Left ventricle myocardium superior (tissue), 1 donor: ENCODE measurements at places on chromosomes 16 and 17.

DNA sequence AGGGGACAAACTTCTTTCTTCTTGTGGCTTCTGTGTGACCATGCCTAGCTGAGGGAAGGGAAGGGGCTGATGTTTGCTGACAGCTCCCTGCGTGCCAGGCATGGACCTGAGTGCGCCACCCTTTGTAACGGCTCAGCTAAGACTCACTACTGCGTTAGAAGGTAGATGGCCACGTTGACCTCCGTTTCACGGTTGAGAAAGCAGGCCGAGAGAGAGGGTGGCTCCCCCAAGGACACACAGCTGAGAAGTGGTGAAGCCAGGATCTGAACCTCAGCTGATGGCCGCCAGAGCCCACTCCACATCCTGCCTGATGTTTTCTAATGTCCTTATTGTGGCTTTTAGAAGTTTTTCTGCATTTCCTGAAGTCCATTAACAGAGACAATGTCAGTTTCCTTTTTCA lies 45.1 kb downstream of the RGS9 start:
- DNase-seq, result no peak

GRCh38 chr16:9300252-9300651 lies 208.8 kb downstream of the HAPSTR1 start:
- no peak for DNase-seq

GRCh38 chr17:37553401-37553966 lies 55.7 kb downstream of the SYNRG start:
- no peak for DNase-seq

GRCh38 chr17:13638855-13639458 lies 37.2 kb upstream of the HS3ST3A1 start:
- DNase-seq, result no peak

- no peak for DNase-seq
Observed at GRCh38 chr16:31107465-31107867, 720 bp upstream of the BCKDK start.

DNA sequence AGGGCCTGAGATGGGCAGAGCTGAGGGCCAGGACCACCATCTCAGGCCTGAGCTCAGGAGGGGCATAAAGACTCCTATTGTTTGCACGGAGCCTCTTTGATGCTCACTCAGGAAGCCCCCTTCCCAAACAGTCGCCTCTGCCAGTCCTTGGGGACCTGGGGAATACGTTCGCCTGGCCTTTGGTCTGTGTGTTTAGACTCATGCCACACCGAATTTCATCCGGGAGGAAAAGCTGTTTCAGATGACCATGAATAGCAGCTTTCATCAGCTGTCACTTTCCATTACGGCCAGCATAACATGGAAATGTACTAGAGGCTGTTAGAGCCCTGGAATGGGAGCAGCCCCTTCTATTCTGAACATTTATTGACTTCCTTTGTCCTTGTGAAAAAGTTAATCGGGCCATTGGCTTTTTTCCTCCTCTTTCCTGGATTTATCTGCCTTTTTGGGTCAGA lies 139.0 kb downstream of the HS3ST3A1 start:
- no peak for DNase-seq

DNA sequence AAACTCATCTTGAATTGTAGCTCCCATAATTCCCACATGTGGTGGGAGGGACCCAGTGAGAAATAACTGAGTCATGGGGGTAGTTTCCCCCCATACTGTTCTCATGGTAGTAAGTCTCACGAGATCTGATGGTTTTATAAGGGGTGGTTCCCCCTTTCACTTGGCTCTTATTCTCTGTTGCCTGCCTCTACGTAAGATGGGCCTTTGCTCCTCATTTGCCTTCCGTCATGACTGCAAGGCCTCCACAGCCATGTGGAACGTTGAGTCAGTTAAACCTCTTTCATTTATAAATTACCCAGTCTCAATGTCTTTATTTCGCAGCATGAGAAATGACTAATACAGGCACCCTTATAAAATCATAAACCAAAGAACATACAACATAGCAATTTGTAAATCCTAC lies 79.0 kb downstream of the XYLT1 start:
- no peak for DNase-seq

- DNase-seq, result no peak
Observed at GRCh38 chr16:24849641-24850040, 3.9 kb downstream of the SLC5A11 start.

DNA sequence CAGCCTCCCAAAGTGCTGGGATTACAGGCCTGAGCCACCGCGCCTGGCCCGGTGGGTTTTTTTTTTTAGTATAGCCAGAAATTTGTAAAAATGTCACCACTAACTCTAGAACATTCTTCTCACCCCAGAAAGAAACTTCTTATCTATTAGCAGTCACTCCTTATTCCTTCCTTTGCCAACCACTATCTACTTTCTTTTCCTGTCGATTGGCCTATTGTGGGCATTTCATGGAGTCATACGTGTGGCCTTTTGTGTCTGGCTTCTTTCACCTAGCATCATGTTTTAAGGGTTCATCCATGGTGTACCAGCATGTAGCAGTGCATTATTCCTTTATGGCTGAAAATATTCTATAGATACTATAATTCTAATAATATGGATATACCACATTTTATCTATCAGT lies 3.6 kb downstream of the CYB5D2 start:
- DNase-seq, result no peak

- DNase-seq, result no peak
Observed at GRCh38 chr17:44759086-44759915, 513 bp downstream of the ADAM11 start.

DNA sequence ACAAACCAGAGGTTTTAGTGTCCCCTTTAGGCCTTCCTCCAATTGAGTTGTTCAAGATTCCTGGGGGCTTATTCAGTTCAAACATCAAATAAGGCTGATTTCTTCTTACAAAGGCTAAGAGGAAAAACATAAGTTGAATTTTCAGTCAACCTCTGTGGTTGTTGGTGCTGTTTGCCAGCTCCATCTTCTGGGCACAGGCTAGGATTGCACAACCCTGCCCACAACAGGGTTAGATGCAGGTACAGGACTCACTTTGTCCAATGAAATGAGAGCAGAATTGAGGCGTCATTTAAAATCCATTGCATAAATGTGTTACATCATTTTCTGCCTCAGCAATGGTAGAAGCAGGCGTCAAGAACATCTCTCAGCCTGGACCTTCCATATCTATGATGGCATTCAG lies 173.3 kb downstream of the PMP22 start:
- no peak for DNase-seq

GRCh38 chr16:2432286-2432685 lies 3.0 kb downstream of the CCNF start:
- no peak for DNase-seq

DNA sequence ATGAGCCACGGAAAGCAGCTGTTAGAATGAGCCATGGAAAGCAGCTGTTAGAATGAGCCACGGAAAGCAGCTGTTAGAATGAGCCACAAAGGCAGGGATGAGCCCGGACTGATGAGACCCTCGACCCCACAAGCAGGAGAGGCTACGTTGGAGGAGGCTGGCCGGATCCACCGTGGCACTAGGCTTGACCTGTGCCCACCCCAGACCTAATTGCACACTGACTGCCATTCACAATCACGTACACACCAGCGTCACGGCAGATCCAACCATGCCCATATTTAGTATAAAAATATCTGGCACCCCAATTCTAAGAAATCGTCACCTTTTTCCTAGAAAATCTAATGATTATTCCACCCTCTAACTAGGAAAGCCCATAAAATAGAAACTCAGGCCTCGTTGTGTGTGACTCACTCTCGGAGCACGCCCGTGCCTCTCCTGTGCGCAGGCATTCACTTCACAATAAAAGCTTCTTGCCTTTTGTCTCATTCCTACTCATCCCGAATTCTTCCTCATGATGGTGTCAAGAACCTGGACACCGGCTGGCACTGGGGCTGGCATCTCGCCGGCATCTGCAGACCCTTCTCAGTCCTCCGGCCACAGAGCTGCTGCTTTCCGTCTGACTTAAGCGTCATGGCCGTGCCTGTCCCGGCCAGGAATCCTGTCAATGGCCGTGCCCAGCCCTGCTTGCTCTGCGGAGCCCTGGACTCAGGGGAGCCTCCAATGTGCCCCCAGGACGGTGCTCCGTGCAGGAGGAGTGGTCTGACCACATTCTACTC lies 5.5 kb upstream of the SECTM1 start:
- DNase-seq, result peak; percentile 41

- no peak for DNase-seq
Observed at GRCh38 chr16:35736546-35736945, 2277.1 kb downstream of the TP53TG3F start.

DNA sequence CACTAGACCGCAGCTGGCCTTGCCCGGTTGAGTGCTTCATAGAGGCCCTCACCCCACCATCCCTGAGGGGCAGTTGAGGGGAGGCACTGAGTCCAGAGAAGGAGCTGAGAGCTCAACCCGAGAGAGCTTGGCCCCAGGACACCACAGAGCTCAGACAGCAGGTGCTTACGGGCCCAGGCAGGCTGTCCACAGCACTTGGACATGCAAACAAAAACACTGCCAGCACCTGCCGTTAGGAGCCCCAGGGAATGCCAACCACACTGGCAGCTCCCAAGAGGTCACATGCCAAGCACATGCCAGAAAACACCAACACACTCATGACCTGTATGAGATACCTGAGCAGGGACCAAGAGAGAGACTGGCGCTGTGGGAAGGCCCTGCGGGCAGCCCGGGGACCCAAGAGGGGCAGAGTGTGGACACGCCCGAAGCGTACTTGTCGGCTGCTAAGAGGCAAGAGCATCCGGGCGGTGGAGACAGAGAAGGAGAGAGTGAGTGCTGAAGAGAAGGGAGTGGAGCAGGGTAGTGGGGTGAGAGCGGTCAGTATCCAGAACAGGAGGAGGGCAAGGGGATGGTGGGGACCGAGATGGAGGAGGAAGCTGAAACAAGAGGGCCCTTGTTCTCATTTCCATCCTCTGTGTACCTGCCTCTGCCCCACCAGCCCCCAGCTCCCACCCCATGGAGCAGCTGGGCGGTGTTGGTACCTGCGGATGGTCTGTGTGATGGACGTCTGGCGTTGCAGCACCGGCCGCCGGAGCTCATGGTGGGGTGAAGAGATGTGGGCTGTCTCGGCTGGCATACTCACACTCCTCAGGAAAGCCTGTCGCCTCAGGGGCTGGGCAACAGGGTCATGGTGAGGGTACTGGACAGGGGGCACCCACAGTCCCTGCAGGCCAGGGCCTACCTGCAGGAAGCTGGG lies 8.2 kb downstream of the RHBDF1 start:
- peak; percentile 31 for DNase-seq

GRCh38 chr17:80807882-80808281 lies 183.8 kb upstream of the CHMP6 start:
- DNase-seq, result no peak

DNA sequence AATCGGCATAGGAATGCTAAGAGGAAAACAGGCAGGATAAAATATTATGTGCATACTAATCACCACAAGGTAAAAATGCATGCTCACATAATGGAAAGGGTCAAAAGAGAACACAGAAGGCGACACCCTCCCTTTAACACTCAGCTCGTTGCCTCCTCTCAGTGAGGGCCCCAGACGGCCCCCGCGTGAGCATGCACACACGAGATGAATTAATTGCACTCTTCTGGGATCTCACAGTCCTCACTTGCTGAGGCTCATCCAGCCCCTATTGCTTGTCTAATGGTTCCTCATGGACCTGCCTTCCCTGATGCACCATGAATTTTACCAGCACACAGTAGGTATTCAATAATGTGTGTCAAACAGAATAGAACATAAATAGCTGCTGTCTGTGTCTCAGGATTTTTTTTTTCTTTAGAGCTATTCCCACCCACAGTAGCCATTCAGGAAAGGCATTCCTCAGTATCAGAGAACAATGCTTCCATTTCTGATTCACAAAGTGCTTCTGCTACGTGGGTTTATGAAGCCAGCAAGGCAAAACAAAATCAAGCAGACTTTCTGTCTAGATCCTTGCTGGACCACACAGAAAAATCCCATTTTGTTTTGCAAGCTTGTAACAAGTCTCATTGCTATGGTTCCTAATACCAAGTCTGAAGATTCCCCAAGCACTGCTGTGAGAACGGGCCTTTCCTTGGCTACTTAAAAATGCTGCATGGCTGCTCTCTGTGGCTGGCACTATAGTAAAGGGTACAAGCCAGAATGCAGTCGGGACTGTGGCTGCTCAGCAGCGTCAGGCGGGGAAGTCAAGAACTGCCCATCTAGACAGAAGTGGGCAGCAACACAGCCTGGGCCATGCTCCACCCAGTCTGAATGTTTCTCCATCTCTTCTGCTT lies 43.6 kb downstream of the TOM1L2 start:
- DNase-seq, result no peak

- no peak for DNase-seq
Observed at GRCh38 chr17:3738562-3739295, 15.0 kb downstream of the HASPIN start.

GRCh38 chr17:19717411-19717908 lies 1.1 kb upstream of the SLC47A2 start:
- no peak for DNase-seq

DNA sequence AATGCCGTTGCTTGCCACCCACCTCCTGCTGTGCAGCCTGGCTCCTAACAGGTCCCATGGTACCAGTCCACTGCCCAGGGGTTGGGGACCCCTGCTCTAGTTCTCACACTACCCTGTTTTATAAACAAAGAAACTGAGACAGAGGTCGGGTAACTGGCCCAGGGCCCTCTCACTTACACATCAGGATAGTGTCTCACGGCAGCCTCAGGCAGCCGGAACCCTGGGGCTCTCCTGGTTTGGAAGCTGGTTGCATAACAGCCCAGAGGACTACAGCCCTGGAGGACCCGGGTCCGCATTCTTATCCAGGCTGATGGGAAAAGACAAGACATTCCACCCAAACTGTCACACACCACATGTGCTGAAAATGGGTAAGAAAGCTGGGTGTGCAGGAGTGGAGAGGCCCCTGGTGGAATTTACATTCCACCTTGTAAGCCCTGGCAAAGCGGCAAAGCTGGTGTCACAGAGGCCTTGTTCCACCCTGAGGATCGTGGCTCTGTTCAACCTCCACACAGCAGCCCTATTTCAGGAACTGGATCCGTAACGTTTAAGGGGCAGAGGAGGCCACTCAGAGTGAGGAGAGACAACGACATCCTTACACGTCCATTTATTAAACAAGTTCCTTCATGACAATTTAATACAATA lies 9.8 kb downstream of the CMTM3 start:
- DNase-seq, result no peak

- peak; percentile 44 for DNase-seq
Observed at GRCh38 chr16:84726669-84727467, 27.1 kb downstream of the USP10 start.

- no peak for DNase-seq
Observed at GRCh38 chr16:23229714-23230113, 47.2 kb downstream of the SCNN1G start.

DNA sequence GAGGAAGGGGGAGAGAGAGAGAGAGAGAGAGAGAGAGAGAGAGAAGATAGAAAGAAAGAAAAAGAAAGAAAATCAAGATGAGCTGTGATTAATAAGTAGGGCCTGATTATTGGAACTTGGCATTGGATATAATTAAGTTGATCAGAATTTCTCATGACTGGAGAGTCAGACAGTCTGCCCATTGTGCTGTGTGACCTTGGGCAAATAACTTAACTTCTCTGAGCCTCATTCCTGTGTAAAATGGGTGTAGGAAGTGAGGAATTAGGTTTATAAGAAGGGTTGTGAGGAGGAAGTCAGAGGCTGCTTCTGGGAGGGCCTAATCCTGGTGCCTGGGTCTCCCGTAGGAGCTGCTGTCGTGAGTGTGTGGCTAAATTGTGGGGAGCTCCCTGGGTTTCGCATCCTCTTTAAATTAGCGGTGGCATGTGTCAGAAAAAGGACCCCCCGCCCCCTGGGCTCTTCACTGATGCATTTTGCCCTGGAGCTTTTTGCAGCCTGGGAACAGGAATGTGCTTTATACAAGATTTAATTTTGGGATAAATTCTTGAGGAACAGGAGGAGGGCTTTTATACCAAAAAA lies 76.0 kb downstream of the CMIP start:
- DNase-seq, result no peak

GRCh38 chr17:15981646-15982580 lies 17.6 kb downstream of the ZSWIM7 start:
- no peak for DNase-seq

- DNase-seq, result no peak
Observed at GRCh38 chr16:10740845-10741208, 2.8 kb upstream of the NUBP1 start.
